Right lobe of liver (tissue), 6 donors: ENCODE measurements at places on chromosomes 5 and 9.

DNA sequence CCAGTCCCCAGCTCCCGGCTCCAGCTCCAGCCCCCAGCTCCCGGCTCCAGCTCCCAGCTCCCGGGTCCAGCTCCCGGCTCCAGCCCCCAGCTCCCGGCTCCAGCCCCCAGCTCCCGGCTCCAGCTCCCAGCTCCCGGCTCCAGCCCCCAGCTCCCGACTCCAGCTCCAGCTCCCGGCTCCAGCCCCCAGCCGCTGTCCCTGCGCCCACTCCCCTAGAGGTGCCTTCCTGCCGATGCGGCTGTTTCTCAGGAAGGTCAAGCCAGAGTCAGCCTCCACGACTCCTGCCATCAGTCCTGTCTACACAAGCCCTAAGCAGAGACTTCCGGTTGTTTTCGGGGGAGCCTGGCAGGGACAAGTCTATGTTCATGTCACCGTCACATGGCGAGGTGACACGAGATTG, 74.8 kb downstream of the ZNF354C start:
- no peak for DNase-seq

DNA sequence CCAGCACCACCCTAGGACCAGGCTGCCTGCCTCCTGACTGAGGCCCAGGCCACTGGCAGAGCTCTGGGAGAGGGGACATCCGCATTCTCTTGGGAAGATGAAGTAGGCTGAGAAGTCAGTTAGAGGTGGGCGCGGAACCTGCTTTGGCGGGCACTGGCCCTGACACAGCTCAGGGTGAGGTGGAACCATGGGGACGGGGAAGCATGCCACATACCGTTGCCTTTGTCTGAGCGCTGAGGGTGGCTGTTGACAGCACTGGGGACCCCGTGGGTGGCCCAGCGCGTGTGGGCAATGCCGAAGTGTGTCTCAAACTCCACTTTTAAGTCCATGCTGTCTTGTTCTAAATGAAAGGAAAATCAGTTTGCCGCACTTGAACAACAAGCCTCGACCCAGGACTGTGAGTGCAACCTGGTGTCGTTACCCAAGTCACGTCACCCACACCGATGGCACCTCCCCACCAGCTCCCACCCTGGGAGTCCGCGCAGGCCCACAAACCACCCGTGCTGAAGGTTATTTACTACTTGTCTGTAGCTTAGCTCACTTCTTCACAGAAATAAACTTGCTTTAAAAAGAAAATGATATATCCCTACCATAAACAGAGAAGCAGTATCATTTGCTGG, 17.4 kb downstream of the GFPT2 start:
- no peak for DNase-seq

- DNase-seq: peak; percentile 53
These were observed 11.3 kb upstream of the DIPK1B start for GRCh38 chr9:136700959-136701667.

GRCh38 chr9:72333709-72334108, 31.3 kb downstream of the ZFAND5 start:
- DNase-seq: no peak
